ENCODE measurements at places on chromosomes 16 and 17.

DNA sequence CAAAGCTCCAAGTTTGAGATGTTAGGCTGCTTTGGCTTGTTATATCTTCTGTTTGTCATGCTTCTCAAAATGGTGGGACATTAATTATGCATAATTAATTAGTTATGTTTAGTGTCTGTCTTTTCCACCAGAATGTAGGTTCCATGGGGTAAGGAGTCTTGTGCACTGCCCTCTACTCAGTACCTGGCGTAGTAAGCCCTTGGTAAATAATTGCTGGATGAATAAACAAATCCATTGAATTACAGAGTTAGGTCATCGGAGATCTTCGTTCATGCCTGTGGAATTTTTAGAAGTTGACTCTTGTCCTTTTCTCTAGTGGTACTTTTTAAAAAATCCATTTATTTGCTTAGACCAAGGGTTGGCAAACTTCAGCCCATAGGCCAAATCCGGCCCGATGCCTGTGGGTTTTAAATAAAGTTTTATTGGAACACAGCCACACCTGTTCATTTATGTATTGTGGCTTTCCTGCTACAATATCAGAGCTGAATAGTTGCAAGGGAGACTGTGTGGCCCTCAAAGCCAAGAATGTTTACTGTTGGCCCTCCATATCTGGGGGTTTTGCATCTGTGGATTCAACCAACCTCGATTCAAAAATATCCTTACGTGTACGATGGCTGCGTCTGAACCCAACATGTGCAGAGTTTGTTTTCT, 524.8 kb upstream of the EEF2KMT start:
- DNase-seq: no peak

- DNase-seq: no peak
Measured at GRCh38 chr16:52066962-52067361, 480.0 kb downstream of the TOX3 start.

DNA sequence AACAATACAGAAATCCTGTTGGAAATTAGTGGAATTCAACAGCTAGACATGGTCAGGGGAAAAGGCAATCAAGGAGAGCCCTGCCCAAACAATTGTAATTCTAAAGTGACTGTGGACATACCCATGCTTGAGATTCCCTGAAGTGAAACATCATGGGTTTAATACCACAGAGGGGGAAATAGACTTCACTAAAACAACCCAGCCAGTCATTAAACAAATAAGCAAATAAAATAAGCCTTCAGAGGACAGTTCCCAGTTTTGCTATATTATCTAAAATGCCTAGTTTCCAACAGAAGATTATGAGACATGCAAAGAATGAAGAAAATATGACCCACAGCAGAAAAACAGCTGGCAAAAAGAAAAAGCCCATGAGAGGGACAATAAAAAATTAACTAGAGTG, 376.3 kb downstream of the CDH8 start:
- no peak for DNase-seq

DNA sequence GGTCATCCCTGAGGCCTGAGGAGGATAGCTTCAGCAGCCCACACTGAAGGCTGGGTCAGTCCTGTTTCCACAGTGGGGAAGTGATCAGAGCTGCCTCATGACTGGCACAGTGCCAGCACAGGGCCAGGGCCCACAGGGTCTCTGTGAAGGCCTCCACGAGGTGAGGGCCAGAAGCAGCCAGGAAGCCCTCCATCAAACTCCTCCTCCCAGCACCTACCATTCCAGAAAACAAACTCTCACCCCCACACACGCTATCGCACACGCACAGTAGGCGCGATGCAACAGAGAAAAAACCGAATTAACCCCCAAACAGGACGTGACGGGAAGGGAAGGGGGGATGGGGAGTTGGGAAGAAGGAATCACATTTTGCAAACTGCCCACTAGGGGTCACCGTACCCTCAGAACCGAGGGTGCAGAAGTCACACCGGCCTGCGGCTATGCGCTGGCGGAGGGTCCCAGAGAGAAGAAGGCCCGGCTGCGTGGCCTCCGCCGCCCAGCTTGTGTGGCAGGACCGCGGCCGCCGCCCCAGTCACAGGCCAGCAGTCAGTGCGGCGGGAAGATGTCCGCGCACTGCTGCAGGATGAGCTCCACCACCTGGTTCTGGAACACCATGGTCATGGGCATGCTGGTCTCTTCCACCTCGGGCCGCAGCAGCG, 37.6 kb downstream of the ARHGAP27 start:
- peak; percentile 23 for DNase-seq

DNA sequence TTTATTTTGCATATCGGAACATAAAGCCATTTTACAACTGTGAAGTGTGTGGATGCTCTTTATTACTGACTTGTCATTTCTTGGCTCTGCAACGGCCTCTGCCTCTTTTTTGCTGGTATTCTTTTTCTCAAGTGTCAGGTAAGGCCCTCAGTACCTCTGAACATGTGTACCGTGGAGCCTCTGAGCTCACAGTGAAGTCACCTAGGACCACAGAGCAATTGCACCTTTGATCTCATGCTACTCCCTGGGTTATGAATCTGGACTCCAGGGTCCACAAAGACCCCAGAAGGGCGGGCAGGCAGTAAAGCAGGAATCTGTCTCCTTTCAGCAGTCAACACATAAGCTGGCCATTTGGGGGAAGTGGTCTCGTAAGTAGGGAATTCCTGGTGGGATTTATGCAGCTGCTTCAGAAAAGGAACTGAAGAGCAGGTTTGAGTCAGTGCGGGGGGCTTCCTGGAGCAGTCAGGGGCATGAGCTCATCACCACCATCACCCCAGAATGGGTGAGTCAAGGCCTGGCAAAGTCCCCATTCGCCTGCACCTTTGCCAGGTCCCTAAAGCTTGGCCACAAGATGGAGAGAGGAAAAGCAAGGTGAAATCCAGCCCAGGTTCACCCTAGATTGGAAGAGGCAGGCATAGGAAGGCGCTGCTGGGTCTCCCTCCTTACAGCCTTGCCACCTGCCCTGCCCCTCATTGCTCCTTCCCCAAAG, 33.0 kb downstream of the TBX4 start:
- no peak for DNase-seq

- DNase-seq: no peak
Measured at GRCh38 chr17:5544115-5544514, 40.2 kb downstream of the NLRP1 start.

GRCh38 chr17:7307686-7308624, 527 bp downstream of the EIF5A start:
- DNase-seq: no peak

GRCh38 chr17:27946513-27946912, 53.3 kb upstream of the LYRM9 start:
- no peak for DNase-seq

DNA sequence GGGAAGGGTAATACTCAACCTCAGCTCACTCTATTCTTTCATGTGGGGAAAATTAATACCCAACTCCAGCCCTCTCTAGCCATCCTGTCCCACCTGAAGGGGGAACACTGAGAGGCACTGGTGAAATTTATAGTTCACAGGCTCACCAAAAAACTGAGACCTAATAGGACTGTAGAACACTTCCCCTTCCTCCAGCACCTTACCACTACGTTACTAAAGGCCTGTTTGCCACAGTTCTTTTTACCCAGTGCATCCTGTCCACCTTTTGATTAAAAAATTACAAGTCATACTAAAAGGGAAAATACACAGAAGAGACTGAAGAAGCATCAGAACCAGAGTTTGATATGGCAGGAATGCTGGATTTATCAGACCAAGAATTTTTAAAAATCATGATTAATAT, 26.0 kb downstream of the DHRS7B start:
- DNase-seq: no peak

- DNase-seq: peak; percentile 8
Measured at GRCh38 chr17:40448213-40448638, 5.0 kb downstream of the IGFBP4 start.

- DNase-seq: no peak
Measured at GRCh38 chr17:71502443-71502842, 618.4 kb upstream of the SOX9 start.

DNA sequence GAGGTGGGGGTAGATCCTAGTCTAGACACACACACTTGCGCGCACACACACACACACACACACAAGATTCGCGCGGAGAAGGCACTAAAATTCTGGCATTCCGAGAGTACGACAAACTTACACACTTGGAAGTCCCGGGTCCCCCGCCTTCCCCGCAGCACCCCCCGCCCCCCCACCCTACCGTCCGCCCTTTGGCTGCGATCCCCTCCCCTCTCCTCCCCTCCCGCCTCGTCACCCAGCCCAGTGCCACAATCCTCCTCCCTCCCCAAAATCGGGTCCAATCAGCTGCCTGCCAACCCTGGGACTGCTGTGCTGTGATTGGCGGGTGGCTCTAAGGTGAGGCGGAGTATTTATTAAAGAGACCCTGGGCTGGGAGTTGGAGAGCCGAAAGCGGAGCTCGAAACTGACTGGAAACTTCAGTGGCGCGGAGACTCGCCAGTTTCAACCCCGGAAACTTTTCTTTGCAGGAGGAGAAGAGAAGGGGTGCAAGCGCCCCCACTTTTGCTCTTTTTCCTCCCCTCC, at the start of gene SOX9:
TSS of gene SOX9 (plus strand) at position 379 of the 522 bp plus-strand sequence. CDS start 372 bp downstream, outside the sequence.
- no peak for DNase-seq

- DNase-seq: no peak
Measured at GRCh38 chr17:82702231-82702927, 3.9 kb upstream of the RAB40B start.

DNA sequence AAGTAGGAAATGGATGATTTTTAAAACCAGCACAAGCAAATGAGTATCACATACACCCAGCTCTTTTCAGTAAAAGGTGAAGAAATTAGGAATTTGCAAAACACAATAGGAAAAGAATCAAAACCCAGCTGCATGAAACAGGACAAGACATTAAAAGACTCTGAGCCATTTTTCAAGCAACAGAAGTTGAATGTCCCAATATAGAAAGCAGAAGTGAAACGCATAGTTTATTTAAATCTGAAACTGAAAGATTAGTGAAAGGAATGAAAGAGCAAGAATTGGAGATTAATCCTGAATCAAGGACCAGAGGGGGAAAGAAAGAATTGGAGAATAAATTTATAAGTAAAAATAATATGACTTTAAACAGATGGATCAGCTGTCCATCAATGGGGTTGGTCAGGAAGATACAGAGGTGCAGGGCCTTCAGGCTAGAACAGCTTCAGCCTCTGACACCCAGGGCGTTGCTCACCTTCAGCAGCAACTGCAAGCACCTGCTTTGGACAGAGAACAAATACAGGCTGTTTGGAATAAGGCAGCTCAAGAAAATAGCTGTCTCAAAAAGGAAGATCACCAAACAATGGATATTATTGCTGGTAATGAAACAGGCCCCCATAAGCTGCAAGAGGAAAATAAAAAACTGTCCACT, 3.9 kb upstream of the ARHGAP17 start:
- DNase-seq: no peak

DNA sequence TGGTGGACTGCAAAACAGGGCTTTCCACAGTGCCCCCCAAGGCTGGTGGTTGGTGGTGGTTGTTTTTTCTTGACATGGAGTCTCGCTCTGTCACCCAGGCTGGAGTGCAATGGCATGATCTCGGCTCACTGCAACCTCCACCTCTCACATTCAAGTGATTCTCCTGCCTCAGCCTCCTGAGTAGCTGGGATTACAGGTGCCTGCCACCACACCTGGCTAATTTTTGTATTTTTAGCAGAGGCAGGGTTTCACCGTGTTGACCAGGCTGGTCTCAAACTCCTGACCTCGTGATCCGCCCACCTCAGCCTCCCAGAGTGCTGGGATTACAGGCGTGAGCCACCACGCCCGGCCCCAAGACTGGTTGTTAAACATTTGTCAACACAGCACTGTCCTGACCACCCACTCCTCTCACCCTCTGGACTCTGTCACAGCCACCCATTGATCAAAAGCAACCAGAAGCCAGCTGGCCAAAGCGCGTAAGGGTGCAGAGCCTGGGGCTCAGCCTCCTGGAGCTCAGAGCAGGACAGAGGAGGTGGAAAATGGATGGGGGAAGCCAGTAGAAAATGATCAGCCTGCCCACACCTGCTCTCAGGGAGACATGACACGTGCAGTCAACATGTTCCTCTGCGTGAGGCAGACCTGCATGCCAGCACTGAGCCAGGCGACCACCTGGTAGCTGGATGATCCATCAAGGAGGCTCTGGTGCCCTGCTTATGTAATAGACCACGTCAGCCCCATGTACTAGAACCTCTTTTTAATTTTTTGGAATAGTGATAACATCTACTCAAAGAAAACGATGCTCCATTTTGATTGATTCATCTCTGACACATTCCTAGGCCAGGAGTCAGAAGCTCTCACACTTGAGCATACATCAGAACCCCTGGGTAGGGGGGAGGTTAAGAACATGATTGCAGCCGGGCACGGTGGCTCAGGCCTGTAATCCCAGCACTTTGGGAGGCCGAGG, 14.8 kb upstream of the OSGIN1 start:
- no peak for DNase-seq

DNA sequence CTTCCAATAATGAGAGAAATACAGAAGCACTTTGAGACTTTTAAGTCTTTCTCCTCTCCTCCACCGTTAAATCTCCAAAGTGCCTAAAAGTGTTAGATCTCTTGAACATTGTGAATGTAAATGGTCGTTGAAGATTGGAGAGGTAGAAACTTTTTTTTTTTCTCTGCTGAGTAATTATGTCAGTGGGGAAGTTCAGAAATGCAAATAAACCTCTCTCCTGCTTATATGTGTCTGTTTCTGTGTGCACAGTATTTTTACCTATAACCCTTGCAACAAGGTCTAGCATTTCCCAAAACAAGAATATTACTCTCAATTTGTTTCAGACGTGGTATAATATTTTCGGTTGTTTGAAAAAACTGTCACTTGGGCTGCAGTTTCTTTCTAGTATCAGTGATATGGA, 833.6 kb upstream of the CDH8 start:
- DNase-seq: no peak

- no peak for DNase-seq
Measured at GRCh38 chr16:67430504-67430976, 381 bp upstream of the HSD11B2 start.

DNA sequence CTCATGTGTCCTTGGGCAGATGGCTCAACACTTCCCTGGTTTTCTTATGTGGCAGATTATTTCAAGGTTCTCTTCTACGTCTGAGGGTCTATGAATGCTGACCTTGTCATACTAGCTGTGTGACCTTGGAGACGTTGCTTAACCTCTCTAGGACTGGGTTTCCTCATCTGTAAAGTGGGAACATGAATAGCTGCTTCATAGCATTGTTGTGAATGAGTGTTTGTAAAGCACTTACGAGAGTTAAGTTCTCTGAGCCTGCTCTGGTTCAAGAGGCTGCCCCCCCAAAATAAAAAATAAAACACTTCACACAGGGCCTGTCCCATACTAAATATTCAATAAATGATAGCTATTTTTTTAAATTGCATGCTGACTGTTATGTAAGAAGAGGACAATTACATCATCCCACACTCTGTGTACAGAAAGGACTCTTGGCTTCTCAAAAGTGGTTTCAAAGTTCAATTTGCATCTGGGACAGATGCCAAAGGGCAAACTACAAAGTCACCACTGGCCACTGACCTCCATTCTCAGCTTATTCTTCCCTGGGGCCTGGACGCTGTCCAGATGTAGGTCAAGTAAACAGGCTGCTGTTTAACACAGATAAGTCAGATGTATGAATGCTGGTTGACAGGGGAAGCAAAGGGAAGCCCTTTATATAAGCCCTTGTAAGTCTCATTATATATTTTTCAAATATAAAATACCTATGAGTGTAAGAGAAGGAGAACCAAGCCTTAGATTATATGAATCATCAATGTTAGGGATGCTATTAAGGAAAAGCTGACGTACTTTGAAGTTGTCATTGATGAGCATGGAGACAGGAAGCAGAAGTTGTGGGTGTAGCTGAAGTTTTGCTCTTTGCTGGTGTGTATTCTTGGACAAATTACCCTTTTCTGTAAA, 15.4 kb upstream of the NDEL1 start:
- DNase-seq: no peak

Data from central memory CD4-positive, alpha-beta T cell (primary cell).